ENCODE measurements at places on chromosomes 16 and 17.

GRCh38 chr16:89115216-89115861 lies 21.7 kb downstream of the ACSF3 start:
- peak; percentile 81 for DNase-seq

GRCh38 chr17:33234233-33234632 lies 58.9 kb downstream of the ASIC2 start:
- no peak for DNase-seq

DNA sequence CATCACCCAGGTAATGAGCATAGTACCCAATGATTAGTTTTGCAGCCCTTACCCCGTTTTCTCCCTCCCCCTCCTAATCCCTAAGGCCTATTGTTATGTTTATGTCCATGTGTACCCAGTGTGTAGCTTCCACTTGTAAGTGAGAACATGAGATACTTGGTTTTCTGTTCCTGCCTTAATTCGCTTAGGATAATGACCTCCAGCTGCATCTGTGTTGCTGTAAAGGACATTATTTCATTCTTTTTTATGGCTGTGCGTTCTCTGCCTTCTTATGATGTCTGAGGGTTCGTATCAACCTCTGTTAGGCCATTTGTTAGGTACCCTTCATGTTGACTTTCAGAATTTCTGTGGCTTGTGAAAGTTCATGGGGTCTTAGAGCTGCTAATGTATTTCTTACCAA lies 31.0 kb downstream of the CTCF start:
- no peak for DNase-seq

- DNase-seq: no peak
Measured at GRCh38 chr17:50531428-50532025, 1.0 kb upstream of the EPN3 start.

DNA sequence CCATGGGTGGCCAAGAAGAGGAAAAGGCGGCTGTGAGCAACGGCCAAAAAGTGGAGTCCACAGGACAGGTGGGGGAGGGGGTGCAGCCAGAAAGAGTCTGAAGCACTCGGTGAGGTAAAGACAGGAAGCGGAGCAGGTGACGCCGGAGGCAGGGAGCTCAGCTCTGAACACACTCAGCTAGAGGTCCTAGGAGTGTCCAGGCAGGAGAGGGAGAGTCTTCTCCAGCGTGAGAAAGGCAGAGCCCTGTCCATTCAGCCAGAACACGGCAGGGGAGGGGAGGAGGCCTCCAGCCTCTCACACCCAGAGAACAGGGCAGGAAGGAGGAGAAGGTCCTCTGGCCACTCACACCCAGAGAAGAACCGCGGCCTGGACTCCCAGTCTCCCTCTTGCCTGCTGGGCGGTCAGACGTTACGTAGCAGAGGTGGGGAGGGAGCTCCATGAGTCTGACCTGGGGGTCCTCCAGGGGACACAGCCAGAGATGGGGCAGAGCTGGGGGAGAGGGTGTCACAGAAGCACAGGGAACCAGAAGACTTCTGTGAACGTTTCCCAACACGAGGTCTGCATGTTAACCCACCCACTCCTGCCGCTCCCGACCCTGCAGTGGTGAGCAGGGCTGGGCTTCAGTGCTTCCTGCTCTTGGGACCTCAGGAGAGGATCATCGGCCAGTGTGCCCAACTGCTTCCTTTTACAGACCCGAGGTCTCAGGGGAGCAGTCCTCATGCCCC lies 89.2 kb downstream of the ABR start:
- DNase-seq: no peak

DNA sequence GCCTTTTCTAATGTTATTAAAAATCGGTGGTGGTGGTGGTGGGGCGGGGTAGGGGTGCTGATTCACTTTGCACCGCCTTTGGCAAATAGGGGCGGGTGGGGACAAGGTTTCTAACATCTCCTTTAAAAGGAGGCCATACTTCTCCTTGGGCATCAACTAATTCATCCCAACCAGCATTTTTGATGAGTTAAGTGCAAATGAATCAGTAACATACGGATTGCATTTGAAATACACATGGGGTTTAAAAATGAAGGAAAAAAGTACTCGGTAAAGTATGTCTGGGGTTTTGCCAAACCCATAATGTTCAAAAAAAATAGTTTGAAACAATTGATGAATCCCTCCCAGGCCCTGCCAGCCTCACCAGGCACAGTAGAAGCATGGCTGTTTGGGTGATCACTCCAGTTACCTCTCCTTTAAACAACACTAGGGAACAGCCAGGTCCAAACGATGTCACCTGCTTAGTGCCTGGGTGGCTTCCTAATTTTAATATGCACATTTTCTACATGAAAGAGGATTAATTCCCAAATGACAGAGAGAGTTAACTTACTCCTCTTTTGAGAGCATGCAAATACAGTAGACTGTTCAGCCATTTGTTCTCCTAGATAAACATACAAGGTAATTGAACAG lies 107.2 kb downstream of the ANKFN1 start:
- DNase-seq: no peak

DNA sequence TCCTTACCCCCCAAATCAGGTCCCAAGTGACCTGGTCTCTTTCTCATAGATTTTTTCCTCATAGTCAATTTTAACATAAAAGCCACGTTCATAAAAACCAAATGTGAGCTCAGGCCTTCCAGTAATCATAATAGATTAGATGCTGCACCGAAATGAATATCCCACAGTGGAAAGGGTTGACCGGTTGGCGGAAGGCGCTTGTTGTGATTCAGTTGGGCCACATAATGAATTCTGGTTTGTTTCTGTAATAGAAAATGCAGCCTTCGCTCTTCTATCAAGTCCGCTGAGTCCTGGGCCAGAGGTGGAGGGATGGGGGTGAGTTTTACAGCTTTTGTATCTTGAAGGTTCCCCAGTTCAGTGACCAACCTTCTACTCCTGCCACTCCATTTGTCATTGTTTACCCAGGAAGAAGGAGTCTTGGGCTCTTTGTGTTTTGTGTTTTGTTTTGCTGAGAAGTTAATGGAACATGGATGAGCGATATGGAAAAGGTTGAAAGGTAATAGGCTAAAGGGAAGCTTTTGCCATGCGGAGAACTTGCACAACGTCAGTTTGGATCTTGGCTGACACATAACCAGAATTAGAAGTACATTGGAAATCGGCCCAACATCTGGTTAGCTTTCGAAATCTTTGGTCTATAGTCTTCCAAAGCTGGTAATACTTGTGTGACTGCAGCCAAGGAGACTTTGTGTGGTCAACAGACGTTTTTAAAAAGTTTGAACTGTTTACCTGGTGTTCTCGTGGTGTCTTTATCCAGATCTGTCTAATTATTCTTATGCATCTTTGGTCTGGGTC lies 89.5 kb downstream of the CLEC16A start:
- DNase-seq: no peak

GRCh38 chr17:29585080-29585751 lies 4.2 kb downstream of the GIT1 start:
- DNase-seq: no peak

- DNase-seq: no peak
Measured at GRCh38 chr17:17367931-17368330, 64.8 kb downstream of the NT5M start.

GRCh38 chr16:11668623-11669379 lies 546 bp downstream of the SNN start:
- no peak for DNase-seq

- DNase-seq: no peak
Measured at GRCh38 chr17:5194346-5194745, 2.7 kb upstream of the ZNF594 start.

DNA sequence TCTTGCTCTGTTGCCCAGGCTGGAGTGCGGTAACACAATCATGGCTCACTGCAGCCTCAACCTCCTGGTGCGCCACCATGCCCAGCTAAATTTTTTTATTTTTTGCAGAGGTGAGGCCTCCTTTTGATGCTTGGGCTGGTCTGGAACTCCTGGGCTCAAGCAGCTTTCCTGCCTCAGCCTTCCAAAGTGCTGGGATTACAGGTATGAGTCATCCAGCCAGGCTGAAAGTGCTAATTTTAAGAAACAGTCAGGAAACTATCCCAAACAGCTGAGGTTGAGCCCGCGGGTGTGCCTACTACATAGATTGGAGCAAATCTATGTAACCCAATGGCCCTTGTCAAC lies 738 bp upstream of the XPO6 start:
- DNase-seq: no peak

DNA sequence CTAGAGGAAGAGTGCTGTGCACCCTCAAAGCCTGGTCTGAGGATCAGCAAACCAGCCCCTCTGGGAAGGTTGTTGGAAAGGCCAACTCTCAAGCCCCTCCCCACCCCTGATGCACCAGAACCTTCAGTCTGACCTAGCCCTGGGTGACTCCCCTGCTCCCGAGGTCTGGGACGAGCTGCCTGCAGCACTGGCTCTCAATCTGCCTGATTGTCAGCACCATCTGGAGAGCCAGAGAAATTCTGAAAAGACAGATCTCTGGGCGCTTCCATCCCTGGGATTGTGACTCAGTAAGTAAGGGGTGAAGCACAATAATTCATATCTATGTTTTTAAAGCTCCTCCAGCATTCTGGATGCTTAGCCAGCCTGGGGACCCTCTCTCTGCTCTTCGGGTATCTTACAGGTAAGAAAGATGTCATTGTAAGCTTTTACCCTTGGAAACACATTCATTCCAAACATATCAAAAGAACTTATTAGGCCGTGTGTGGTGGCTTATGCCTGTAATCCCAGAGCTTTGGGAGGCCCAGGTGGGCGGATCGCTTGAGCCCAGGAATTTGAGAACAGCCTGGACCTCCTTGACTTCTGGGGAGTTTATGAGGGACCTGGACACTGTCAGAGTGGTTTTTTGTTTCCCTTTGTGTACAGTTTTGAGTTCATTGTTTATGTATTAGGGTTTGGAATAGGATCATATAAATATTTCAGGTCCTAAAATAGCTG lies 147.5 kb downstream of the KCNJ12 start:
- DNase-seq: no peak

- no peak for DNase-seq
Measured at GRCh38 chr17:81821603-81822311, 11.3 kb downstream of the MCRIP1 start.

DNA sequence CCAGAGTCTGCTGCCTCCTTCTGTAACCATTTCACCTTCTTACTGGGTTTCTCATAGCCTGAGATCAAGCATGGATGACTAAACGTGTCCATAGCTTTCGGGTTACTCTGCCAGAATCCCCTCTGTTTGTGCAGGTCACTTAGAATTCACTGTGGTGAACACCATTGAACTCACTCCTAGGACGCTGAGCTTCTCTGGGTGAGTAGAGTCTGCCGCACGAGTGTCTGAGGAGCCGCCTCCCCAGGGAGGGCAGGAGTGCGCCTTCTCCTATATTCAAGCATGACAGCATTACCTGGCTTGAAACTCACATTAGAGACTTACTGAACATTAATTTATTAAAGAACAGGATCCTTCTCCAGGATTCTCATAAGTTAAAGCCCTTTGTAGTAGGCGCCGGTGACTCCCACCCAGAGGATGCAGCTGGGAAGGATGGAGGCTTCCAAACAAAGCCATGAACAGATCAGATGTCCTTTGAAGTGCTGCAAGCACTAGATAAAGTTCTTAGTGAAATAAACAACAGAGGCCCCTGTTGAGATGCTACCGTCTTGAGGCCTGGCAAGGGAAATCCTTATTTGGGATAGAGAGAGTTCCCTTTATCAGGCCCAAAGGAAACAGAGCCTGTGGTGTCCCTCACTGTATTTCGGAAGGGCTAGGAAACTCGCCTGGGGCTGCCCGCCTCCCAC lies 144.6 kb upstream of the PLCG2 start:
- no peak for DNase-seq

- DNase-seq: no peak
Measured at GRCh38 chr16:15983898-15984297, 34.5 kb downstream of the ABCC1 start.

- no peak for DNase-seq
Measured at GRCh38 chr16:12677502-12677901, 126.2 kb downstream of the CPPED1 start.

GRCh38 chr16:23068079-23068736 lies 81.0 kb downstream of the USP31 start:
- DNase-seq: no peak

- DNase-seq: no peak
Measured at GRCh38 chr17:59145571-59146096, 9.4 kb downstream of the SKA2 start.

DNA sequence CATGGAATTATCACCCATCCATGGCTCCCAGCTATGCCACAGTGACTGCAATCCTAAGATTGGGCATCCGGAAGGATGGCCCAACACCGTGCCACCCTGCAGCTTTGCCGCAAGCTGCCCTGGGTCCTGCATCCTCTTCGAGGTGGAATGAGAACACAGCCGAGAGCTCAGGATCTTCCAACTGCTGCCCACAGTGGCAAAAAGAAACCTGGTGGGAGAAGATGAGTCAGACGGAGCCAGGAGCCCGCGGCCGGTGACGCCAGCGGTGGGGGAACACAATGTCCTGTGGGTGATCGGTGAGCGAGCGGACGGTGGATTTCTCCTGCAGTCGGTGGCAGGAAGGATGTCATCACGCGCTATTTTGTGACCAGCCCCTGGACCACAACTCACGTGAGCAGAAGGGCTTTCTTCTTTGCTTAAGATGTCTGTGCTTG lies 20.1 kb downstream of the CD7 start:
- DNase-seq: peak; percentile 79

DNA sequence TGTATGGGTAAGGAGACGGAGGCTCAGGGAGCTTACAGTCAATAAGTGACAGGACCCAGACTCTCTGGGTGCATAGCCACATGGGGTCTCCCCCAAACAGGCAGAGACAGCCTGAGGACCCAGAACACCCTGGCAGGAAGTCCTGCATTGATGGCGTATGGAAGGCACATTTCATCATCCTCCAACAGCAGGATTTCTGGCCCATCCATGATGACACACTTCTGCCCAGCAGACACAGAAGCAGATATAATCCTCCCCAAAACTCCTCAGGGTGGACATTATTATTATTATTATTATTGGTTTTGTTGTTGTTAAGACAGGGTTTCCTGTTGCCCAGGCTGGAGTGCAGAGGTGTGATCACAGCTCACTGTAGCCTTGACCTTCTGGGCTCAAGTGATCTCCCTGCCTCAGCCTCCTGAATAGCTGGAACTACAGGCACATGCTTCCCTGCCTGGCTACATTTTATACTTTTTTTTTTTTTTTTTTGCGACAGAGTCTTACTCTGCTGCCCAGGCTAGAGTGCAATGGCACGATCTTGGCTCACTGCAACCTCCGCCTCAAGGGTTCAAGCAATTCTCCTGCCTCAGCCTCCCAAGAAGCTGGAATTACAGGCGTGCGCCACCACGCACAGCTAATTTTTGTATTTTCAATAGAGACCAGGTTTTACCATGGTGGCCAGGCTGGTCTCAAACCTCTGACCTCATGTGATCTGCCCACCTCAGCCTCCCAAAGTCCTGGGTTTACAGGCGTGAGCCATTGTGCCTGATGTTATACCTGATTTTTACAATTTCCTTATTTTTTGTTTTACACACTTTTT lies 6.8 kb upstream of the HROB start:
- no peak for DNase-seq

DNA sequence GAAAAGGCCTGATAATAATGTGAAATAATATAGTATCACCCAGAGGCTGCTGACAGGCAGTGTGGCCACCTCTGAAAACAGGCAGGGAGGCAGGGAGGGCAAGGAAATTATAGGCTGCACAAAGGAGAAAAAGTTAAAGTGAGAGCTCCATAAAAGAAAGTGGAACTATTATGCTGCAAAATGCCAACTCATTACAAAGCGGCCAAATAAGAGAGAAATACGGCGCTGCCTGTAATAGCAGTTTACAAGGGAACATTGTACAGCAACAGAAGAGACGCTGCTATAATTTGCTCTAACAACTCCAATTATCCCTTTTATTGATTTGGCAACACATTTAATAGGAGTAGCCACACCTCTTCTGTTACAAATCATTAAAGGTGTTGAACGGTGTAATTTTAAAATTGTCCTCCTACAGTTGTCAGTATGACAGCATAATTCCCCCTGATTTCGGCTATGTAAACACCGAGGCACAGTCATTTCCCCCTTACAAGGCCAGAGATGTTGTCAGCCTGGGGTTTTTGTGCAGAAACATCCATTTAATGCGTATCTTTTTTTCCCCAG lies 120.3 kb downstream of the MRM1 start:
- DNase-seq: no peak
